Stimulated activated CD8-positive, alpha-beta memory T cell treated with anti-CD3 and anti-CD28 coated beads, Interleukin-15, amount 100 ng/mL, for 1 hour (primary cell): ENCODE measurements at places on chromosomes 6 and 20.

DNA sequence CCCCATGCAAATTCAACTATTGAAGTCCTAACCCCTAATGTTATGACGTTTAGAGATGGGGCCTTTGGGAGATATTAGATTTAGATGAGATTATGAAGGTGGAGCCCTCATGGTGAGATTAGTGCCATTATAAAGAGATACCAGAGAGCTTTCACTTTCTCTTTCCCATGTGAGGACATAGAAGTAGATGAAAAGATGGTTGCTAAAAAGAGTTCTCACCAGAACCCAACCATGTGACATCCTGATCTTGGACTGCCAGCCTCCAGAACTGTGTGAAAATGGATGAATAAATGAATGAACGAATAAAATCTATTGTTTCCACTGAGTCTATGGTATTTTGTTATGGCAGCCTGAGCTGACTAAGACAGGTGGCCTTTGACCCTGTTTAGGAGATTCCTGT, 50.6 kb upstream of the FBXO30 start:
- DNase-seq, result no peak

DNA sequence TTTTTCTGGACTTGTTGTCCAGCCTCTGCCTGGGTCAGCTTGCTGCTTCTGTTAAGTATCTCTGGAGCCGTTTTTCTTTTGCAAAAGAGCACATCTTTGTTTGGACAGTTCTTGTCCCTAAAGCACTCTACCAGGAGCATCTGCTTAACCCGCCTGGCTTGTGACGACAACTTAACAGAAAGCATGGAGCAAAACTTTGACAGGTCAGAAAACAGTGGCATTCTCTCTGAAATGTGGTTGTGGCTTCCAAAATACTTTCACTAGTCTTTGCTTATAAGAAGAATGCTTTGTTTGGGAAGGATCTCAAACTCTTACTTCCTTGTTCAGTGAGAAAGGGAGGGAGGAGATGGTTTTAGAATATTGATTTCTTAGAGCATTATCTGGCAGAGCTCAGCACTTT, 47.6 kb downstream of the CD109 start:
- DNase-seq, result no peak

DNA sequence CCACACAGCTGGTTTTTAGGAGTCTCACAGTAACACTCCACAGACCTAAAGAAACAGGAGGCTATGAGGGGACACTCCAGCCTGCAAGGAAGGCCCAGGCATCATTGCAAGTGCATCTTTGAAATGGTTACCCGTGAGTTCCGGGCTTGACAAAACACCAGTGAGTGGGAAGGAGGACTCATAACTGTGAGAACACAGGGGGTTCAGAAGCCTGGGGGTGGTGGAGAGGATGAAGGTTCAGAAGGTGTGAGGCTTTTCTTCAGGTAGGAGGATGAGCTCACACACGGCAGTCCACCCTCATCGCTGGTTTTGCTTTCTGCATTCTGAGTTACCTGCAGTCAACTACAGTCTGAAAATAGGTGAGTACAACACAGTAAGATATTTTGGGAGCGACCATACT, 39.9 kb downstream of the MAP7 start:
- no peak for DNase-seq

DNA sequence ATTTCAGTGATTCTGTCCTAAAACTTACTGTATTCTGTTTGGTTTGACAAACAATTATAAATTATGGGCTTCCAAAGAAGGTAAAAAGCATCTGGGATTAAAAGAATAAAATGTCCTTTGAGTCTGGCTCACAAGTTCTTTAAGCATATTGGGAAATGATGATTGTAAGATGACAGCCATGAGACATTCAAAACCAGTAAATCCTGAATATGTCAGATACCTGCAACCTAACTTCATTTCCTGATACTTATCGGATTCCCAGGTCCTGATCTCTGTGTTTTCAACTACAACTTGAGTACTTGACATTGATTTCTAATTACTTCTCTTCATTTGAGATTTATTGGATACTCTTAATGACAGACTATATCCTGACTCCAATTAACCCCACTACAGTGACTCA, 446.6 kb downstream of the GRIK2 start:
- DNase-seq, result no peak

DNA sequence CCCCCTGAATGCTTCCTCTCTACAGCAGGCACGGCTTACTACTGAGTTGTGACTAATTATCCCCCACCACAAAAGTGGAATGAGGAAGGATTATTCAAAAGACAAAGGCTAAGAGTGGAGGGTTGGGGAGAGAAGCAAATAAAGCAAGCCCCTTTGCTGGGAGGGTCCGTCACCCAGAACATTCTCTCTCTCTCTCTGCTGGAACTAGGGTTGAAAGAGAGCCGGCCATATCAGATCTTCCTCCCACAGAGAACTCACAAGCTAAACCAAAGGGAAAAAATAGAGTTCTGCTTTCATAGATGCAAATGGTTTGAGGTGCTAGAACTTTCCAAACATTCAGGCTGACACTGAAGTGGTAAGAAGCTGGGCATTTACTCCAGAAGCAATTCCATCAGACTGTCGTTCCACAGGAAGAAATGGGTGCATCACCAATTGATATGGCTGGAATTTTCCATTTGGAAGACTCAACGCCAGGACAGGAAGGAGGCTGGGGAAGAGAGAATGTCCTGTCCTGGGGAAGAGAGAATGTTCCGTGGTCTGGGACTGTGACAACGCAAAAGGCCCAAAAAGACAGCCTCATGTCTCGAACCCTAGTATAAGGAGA, 7.9 kb downstream of the ZMYND8 start:
- DNase-seq, result no peak

DNA sequence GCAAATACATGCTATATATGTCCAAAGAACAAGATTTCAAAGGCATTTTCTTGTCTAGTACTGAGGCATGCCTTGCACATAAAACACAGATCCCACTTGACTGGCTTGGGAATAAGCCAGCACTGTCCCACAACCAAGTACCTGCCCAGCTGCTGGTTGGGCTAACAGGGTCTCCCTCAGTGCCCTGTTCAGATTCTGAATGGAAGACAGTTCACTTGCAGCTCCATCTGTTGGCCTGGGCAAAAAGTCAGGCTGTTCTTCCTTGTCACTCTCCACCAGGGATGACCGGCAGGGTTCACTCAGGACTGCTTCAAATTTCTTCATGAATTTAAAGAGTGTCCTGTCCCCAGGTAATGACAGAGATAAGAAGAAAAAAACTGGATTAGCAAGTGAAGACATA, 44.4 kb upstream of the LYRM2 start:
- no peak for DNase-seq

DNA sequence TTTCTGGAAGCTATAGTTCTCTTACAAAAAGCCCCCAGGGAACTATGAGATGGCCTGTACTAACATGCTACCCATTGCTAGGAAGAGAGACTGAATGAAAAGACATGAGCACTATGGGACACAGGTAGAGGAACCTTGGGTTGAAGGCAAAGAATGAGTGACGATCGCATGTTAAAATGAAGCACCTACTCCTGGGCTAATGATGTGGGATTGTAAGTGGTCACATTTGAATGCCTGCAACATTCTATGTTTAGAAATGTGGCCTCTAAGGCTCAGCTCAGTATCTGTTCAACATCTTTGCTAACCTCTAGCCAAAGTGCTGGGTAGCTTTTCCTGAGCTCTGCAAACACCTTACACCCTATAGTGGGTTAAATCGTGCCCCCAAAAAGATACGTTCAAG, 5.2 kb upstream of the ZC3H12D start:
- no peak for DNase-seq

DNA sequence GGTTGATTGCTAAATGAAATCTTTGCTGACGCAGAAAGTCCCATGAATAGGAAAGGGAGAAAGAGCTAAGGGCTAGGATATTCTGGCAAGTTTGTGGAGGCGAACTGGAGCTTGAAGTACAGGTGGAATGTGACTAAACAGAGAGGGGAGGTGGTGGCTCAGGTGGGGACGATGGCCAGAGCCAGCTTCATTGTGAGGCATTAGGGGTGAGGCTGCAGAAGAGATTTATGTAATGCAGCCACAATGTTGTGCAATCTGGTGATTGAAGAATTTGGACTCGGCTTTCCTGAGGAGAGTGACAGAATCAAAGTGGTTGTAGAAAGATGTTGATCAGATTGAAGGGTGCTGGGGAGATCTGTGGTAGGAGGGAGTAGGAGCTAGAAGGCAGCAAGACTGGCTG, 42.9 kb upstream of the SPACA1 start:
- DNase-seq, result no peak

DNA sequence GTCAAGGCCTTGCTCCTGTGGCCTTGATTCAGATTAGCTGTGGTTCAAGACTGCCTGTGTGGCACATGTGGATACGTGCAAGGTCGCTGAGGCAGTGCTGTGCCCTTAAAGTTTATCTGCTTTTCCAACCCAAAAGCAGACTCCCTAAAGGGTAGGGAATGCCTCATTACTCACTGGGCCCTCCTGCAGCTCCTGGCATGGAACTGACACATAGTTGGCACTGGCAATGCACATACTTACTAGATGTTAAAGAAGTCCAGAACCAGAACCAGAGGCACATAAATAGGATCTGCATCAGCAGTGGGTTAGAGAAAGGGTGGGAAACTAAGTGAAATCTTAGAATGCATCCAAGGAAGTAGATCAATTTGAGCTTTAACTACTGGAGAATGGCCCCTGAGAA, 90.6 kb upstream of the MLN start:
- DNase-seq, result no peak

- no peak for DNase-seq
Measured at GRCh38 chr20:13995841-13996240, 525 bp downstream of the MACROD2 start.

- no peak for DNase-seq
Measured at GRCh38 chr20:36010825-36011224, 42.4 kb downstream of the CNBD2 start.

DNA sequence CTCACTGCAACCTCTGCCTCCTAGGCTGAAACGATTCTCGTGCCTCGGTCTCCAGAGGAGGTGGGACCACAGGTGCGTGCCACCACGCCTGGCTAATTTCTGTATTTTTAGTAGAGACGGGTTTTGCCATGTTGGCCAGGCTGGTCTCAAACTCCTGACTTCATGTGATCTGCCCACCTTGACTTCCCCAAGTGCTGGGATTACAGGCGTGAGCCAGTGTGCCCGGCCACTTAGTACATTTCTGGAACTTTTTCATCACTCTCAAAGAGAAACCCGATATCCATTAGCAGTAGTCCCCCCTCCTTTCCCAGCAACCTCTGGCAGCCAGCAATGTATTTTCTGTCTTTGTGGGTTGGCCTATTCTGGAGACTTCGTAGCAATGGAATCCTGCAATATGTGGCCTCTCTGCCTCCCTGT, 109.8 kb downstream of the JARID2 start:
- no peak for DNase-seq

GRCh38 chr6:79028641-79029314, 49.3 kb downstream of the PHIP start:
- no peak for DNase-seq

- no peak for DNase-seq
Measured at GRCh38 chr6:77445214-77445613, 18.1 kb downstream of the HTR1B start.

DNA sequence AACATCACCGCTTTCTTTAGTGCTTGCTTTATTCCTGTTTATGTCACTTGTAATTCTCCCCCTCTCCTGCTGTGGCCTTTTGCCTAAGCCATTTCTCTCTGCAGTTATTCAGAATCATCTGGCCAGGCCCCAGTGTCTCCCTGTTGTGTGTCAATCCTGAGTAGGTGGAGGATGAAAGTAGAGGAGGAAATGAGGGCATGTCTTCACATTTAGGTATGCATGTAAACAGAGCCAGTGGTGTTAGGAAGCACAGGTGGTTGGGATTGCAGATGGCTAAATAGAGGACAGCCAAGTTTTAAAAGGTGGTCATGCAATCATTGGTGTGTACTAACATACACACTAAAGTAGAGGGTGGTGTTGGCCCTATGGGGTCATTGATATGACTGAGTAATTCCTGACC, 5.2 kb downstream of the PRSS35 start:
- no peak for DNase-seq

- DNase-seq, result no peak
Measured at GRCh38 chr6:170269151-170269845, 21.6 kb downstream of the DLL1 start.

GRCh38 chr6:14476793-14477531, 359.4 kb downstream of the CD83 start:
- DNase-seq, result no peak

DNA sequence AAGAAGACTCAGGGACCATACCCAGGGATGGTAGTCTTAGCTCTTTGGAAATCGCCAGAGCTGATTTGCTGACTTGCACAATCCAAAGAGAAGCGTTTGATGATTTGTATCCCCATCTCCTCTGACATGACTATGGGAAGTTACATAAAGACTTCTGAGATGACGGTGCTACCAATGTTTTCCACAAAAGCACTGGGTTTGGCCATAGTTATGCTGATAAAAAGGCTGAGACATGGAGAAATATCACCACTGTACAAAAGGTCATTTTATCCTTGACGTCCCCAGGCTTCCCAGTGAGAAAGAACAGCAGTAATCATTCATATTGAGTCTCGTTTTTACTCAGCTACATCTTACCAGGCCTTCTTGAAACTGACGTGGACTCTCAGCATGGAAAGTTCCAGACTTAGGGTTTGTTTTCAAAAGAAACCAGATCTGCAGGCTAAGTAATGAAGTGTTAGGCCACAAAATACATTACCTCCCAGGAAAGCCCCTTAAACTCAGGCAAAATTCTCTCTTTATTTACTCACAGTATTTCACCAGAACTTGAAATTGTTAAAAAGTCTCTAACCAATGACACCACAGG, 370.3 kb upstream of the JARID2 start:
- DNase-seq, result no peak

- DNase-seq, result no peak
Measured at GRCh38 chr6:66126358-66126757, 419.3 kb upstream of the EYS start.

DNA sequence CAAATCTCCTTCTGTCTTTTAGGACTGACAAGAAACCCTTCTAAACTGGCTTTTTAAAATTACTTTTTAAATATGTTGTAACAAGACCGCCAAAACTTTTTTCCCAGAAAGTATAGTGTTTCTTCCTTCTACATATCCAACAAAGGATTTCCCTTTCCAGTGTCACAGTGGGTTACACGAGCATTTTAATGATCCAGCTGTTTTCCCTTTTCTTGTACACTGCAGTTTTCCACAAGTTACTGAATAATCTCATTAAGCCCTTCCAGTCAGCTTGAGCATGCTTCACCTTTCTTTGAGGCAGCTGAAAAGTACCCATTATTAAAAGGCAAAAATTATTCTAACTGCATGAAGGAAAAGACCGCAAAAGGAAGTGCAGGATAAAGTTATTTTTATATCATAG, 48.6 kb downstream of the CD24 start:
- no peak for DNase-seq

- DNase-seq, result no peak
Measured at GRCh38 chr20:1280195-1281102, 14.4 kb downstream of the SNPH start.

- DNase-seq, result no peak
Measured at GRCh38 chr20:61115364-61116065, 136.5 kb upstream of the CDH4 start.

DNA sequence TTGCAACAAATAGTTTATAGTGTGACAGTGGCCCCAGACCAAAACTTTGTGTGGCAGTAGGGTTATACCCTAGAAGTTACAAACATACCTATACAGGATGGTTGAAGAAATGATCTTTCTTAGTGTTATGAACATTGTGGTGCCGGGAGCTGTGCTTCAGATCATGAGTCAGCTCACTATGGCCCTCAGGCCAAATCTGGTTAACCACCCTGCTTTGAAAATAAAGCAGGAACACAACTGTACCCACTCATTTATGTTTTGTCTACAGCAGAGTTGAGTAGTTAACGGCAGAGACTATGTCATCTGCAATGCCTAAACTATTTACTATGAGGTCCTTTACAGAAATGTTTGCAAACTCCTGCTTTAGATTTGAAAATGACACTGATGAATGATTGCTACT, 24.3 kb downstream of the AKAP7 start:
- no peak for DNase-seq

GRCh38 chr6:107061125-107062020, 33.4 kb downstream of the MTRES1 start:
- no peak for DNase-seq
